ENCODE measurements at places on chromosomes 2 and 18. TPM values are rescaled to one million over a fixed set of nuclear protein-coding genes. Genes with fewer than 3 reads are reported as not detected.

- DNase-seq, result no peak
Observed at GRCh38 chr2:165698444-165698884, 95.6 kb downstream of the GALNT3 start.

GRCh38 chr2:30514134-30514847 is 67.2 kb downstream of the LCLAT1 start:
- no peak for DNase-seq

DNA sequence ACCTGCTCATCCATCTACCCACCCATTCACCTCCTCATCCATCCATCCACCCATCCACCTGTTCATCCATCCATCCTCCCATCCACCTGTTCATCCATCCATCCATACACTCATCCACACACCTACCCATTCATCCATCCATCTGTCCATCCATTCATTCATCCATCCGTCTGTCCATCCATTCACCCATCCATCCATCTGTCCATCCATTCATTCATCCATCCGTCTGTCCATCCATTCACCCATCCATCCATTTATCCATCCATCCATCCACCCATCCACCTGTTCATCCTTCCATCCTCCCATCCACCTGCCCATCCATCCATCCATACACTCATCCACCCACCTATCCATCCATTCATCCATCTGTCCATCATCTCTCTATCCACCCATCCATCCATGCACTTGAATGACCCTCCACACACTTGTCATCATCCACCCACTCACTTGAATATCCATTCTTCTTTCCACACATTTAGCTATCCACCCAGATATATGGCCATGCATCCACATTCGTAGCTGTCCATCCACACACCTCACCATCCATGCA is 45.0 kb downstream of the CROCC2 start:
- no peak for DNase-seq

DNA sequence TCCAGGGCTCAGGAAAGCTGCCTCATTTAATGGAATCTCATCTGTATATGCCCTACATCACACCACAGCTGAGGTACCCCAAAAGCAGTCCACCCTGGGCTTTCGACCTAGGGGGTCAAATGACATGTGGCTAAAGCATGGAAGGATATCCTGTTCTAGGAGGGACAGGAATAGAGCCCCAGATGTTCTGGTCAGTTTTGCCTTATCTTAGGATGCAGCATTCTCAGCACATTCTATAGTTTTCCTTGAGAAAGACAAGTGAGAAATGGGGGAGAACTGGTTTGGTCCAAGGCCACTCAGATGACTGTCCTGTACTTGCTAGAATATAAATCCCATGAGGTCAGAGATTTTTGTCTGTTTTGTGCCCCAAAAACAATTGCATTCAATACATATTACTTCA is 688.0 kb upstream of the ZEB2 start:
- DNase-seq, result no peak

- peak; percentile 39 for DNase-seq
Observed at GRCh38 chr2:7027411-7027810, 110.2 kb downstream of the RNF144A start.

DNA sequence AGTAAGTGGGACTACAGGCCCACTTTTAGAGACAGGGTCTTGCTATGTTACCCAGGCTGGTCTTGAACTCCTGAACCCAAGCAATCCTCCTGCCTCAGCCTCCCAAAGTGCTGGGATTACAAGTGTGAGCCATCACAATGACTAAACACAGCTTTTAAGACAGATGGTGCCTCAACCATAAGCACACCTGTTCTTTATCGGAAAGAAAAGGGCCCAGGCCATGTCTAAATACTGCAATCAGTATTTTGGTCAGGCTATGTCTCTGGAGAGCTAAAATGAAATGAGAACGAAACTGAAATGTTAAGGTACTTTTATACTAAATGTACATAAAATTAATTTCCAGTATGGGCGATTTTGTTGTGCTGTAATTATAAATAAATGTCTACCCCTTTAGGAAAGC is 69.5 kb upstream of the SPTBN1 start:
- DNase-seq, result no peak

- DNase-seq, result peak; percentile 85
Observed at GRCh38 chr2:28333606-28334526, 58.8 kb upstream of the FOSL2 start.

GRCh38 chr2:28332696-28333095 is 60.0 kb upstream of the FOSL2 start:
- no peak for DNase-seq

GRCh38 chr2:211495339-211495738 is 938.9 kb downstream of the CPS1 start:
- no peak for DNase-seq

DNA sequence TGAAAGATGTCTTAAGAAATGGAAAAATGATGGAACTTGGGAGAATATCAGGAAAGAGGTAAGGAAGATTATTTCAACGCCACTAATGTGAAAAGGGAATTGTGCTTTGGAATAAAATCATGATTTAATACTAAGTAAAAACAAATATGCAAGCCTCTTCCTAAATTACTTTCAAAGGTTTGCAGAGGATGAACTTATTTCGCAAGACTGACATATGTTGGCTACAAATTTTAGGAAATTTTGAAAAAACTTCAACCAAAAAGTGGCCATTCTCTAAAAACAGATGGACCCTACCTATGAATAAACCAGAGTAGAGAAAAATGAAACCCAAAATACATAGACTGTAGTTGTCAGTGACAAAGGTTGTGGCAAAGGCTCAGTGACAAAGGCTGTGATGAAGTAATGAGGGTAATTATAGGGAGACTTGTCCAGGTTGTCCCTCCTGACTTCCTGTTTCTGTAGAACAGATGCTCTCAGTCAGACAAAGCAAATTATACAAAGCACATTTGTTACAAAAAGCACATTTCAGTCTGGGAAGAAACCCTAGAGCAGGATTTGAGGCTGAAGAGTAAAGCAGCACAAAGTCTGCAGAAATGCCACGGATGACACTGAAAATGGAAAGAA is 39.5 kb downstream of the SFT2D3 start:
- DNase-seq, result no peak

DNA sequence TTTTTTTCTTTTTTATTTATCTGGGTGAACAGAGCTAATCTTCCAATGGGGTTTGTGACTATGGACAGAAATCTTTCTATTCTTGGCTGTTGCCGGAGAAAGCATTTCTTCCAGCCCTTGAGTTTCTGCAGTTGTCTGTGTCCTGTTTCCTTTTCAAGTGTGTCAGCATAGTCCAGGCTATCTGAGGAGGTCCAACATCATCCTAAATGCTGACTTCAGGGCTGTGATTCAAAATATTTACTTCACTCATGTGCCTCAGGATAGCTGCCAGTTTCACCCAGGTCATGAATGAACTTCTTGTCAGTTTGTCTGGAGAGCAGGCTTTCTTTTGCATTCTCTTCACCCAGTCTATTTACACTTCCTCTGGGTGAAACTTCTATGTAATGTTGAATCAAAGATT is 27.9 kb downstream of the ITGAV start:
- DNase-seq, result no peak

DNA sequence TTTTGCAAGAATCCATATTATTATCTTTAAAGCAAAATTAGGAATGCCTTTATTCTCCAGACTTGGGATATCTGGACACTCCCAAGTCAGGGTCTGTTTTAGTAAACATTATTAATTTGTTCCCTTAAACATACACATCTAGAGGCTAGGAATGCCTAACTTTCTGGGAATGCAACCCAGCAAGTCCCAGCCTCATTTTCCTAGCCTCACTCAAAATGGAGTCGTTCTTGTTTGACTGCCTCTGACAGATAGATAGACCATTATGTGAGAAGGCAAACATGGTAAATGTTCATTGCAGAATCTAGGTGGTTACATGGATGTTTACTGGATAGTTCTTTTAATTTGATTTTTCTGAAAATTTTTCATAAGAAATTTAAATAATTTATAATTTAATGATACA is 270.1 kb upstream of the STON1 start:
- DNase-seq, result no peak

Gene RAD51AP2
- total RNA-seq, result not detected

Gene MBOAT2
- 17.5 TPM for total RNA-seq

Gene MARCHF4
- total RNA-seq, result not detected

Gene NT5DC4
- not detected for total RNA-seq

Gene MRO
- 0.41 TPM for total RNA-seq

Gene TMEFF2
- 0.16 TPM for total RNA-seq

Gene VAMP8
- 1.9 TPM for total RNA-seq

Gene COPS9
- total RNA-seq, result 235 TPM

Gene SMYD1
- total RNA-seq, result 39.6 TPM

Data from sigmoid colon (tissue), 7 donors.